Retinal pigment epithelial cell (primary cell): ENCODE measurements at places on chromosomes 6 and 20.

DNA sequence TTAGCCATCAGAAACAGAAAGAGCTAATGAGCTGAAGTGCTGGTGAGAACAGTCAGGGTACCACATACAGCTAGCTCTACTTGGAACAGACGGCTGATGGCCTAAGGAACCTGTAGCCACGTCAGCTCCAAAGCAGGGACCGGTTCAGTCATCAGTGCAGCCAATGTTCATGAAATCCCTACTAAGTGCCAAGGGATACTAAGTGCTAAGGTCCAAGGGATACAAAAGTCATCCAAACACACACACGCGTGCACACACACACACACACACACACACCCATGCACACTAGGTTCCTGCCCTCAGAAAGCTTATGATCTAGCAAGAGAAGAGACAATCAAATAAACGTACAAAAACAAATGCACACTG is 53.6 kb downstream of the MAP3K5 start:
- no peak for DNase-seq

DNA sequence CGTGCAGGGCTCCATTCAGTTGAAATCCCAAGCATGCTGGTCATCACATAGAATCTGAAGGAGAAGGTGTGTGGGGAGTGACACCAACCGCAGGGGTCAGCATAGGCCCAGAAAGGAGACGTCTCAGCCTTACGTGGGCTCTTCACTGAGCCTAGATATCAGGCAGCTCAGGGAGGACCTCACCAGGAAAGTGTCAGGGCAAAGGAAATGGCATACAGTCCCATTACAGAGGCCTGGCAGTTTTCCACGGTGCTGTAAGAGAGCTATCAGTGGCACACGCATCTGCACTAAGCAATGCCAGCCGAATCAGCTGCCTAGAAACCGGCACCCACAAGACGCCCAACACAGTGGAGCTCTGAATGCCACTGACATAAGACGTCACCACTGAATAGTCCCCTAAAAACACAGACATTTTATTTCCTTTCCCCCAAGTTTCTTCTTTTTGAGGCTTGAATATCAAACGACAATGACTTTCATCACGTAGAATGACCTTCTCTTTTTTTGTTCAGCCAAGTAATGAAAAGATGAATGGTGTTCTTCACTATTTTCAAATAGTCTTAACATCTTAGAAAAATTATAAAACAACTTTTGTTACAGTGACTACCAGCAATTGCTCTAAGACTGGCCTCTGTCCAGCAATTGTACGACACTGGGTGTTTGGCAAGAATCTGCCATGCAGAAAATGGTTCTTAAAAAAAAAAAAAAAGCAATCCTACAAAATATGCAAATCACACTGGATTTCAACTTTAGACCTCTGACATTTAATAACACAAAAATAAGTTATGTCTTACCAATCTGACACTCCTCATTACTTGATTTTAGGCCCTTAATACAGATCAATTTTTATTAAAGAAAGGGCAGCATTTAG is 88.9 kb upstream of the FOXQ1 start:
- DNase-seq = no peak

GRCh38 chr6:3271756-3272155 is 13.0 kb downstream of the PSMG4 start:
- DNase-seq = no peak

- DNase-seq = no peak
Measured at GRCh38 chr6:153160221-153160620, 29.1 kb upstream of the RGS17 start.

DNA sequence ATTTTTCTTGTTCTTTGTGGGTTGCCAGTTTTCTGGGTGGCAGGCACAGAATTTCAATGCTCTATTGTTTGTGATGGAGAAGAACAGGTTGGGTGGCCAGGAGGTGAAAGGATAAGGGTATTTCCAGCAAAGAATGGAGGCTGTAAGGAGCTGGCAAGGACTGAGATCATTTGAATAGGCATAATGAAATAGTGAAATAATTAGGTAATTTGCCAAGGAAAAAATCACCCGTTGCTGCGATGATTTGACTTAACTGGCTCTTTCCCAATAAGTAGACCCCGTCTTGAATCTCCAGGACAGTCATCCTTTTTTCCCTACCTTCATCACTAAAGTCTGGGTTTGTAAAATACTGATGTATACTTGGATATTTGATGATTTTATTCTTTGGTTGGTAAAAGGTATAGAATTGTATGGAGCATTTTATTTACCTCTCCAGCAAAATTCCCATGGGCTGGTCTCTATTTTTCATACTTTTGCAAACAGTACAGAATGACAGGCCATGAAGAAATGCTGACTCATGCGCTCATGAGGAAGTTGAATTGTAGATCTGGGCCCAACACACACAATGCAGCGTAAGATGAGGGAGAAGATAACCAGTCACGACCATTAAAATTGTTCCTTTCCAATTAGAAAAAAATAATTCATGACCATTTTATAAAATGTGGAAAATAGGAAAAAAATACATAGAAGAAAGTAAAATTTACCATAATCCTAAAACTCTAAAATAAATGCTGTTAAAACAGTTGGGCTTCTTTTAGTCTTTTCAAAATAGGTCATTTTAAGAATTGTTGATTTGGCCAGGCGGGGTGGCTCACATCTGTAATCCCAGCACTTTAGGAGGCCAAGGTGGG is 2.4 kb upstream of the GCNT2 start:
- peak; percentile 46 for DNase-seq

- no peak for DNase-seq
Measured at GRCh38 chr6:28145231-28145630, 3.5 kb downstream of the ZKSCAN8 start.

DNA sequence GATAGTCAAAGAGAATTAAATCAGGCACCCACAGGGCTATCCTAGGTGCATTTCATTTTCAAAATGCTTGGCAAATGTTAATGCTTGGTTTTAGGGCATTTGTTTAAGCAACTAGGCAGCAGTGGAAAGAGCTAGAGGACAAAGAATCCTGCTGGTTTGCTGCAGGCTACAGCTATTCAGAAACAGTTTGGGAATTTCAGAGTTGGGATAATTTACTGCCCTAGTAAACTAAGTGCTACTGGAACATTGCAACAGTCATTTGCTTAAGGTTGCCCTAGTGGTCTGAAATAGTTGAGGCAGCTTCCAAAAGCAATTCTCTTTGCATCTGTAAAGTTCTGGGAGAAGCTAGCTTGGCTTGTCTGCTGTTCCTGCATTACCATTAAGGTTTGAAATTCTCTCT is 312.7 kb downstream of the LAMA2 start:
- DNase-seq = no peak

- no peak for DNase-seq
Measured at GRCh38 chr6:27507041-27507956, 34.4 kb upstream of the ZNF184 start.

GRCh38 chr6:28322661-28323060 is 13.3 kb downstream of the ZSCAN31 start:
- DNase-seq = no peak

DNA sequence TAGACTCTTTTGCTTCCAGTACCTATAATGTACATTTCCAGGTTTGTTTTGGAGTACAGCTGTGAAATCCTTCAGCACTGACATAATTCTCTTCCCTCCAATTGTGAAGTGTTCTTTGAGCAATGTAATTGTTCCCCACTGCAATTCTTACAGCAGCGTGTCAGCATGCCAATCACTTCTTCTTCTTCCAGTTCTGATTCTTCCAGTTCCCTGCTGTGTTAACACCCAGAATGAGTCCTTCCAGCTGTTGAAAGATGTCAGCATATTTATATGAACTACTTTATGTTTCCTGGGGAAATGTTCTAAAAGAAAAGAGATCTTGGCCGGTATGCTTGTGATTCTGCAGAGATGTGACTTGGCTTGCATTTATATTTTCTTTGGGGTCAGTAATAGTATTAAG is 213.9 kb downstream of the UNC5CL start:
- DNase-seq = no peak

DNA sequence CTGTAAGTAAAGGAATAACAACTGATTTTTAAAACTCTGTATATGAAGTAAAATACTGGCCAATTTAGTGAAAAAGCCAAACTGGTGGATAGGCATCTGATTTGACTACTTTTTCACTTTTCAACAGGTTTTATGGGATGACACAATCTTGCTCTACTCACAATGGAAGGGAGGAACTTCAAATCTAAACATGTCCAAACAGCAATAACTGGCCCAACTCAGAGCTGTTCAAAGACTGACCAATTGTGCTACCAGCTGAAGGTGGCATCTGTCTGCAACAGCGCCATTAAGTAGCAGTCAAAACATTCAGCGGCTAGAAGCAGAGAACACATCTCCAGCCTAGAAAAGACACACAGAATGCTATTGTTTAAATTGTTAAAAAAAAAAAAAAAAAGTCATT is 44.6 kb downstream of the SESN1 start:
- DNase-seq = no peak

- no peak for DNase-seq
Measured at GRCh38 chr6:163836876-163837690, 422.6 kb downstream of the QKI start.

GRCh38 chr20:21643417-21643816 is 62.0 kb upstream of the PAX1 start:
- DNase-seq = no peak

GRCh38 chr20:36105711-36106226 is 48.8 kb upstream of the EPB41L1 start:
- DNase-seq = no peak

GRCh38 chr20:57589728-57590484 is 29.0 kb downstream of the PCK1 start:
- DNase-seq = no peak

GRCh38 chr6:53761036-53761435 is 33.8 kb upstream of the LRRC1 start:
- peak; percentile 43 for DNase-seq

DNA sequence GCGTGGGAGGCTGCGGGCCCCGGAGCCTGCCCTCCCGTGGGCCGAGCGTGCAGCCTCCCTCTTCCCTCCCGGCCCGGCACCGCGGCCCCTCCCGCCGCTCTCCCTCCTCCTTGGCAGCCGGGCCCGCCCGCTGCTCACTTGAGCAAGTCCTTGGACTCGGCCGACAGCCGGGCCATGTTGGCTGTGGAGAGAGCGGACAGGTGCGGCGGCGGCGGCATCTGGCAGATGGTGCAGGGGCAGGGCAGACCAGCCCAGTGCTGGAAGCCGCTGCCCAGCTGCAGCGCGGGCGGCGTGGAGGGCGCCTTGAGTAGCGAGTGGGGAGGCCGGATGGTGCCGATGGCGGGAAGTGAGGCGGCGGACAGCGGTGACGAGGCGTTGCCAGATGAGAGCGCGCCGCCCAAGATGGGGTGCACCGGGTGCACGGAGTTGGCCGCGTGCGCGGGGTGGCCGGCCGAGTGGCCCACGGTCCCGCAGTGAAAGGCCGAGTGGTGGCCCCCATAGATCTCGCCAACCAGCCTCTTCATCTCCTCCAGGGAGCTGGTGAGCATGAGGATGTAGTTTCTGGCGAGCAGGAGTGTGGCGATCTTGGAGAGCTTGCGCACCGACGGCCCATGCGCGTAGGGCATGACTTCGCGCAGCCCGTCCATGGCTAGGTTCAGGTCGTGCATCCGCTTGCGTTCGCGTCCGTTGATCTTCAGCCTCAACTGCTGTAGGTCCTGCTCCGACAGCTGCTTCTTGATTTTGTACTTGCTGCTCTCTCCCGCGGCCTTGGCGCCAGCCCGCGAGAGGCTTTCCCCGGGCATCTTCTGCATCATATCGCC is 766 bp downstream of the OLIG3 start:
- no peak for DNase-seq

GRCh38 chr20:48832405-48832730 is 4.6 kb upstream of the PREX1 start:
- no peak for DNase-seq

GRCh38 chr20:46512943-46513844 is at the start of gene ZNF334:
Gene ZNF334 (minus strand): TSS chr20:46513559. CDS start chr20:46512102, 1,457 bp downstream.
- peak; percentile 8 for DNase-seq

GRCh38 chr20:3067139-3068014 is 4.0 kb upstream of the OXT start:
- no peak for DNase-seq

GRCh38 chr6:44386929-44387345 is 569 bp upstream of the CDC5L start:
- DNase-seq = peak; percentile 23

DNA sequence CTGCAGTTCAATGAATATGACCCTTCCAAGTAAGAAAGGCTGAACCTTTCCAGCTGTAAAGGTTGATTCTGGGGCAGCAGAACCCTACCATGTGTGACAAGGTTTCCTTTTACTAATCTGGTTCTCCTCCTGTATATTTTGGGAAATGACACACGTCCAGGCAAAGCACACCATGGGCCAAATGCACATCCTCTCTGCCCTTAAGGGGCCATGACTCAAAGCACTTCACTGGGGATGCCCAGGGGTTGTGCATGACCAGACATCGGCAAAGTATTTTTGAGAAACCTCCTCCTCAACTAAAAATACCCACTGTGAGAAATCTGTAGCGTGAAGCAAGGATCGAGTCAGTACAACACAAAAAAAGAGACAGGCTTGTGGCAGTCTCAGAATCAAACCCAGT is 174.7 kb downstream of the BACH2 start:
- no peak for DNase-seq

GRCh38 chr6:170085475-170086401 is 205.1 kb downstream of the DLL1 start:
- no peak for DNase-seq
